ENCODE measurements at places on chromosomes 3 and 15.

DNA sequence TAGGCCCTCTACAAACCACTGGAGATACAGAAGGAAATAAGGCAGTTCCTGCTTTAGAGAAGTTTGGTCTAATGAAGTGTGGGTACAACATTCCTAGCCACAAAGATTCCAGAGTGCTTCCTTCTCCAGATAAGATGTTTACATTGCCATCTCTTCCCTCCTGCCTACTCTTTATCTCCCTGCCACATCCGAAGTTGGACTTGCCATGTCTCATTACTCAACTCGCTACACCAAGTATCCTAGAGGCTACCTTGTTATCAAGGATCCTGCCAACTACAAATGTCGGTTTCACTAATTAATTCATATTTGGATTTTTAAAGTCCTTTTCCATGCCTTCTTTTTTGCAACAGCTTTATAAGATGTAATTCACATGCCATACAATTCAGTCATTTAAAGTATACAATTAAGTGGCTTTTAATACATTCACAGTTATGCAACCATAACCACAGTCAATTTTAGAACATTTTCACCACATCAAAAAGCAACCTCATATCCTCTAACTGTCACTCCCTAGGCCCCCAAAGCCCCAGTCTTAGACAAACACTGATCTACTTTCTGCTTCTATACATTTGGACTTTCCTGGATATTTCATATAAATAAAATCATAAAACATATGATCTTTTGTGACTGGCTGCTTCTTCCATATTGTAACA is 53.7 kb upstream of the CSTA start:
- DNase-seq = no peak

DNA sequence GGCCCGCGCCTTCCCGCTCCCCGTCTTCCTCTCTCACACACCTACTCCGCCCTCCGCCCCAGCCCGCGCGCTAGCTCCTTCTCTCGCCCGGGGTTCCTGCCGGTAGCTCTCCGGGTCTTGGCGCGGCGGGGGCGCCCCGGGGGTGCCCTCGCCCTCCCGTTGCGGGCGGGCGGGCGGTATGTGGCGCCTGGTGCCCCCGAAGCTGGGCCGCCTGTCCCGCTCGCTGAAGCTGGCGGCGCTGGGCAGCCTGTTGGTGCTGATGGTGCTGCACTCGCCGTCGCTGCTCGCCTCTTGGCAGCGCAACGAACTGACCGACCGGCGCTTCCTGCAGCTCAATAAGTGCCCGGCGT is 507 bp downstream of the DIPK2A start:
- DNase-seq = no peak

GRCh38 chr15:96207377-96208006 is 123.0 kb upstream of the NR2F2 start:
- DNase-seq = no peak

DNA sequence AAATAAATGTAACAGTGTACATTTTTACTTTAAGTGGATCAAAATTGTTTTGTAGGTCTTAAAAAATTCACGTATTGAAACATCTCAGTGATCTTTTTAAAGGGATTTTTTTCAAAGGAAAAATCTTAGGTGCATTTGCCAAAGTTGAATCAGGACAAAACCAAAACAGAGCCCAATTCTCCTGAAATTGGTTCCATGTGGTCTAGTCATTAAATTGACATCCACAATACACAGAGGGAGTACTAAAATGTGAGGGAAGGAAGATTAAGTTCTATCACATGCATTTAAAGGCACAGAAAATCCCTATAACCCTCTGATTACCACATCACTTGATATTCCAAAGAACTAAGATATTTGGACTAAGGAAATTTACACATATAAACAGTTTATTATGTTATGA is 39.3 kb upstream of the HDC start:
- no peak for DNase-seq

- DNase-seq = no peak
Measured at GRCh38 chr3:43525386-43525785, 96.4 kb downstream of the ANO10 start.

DNA sequence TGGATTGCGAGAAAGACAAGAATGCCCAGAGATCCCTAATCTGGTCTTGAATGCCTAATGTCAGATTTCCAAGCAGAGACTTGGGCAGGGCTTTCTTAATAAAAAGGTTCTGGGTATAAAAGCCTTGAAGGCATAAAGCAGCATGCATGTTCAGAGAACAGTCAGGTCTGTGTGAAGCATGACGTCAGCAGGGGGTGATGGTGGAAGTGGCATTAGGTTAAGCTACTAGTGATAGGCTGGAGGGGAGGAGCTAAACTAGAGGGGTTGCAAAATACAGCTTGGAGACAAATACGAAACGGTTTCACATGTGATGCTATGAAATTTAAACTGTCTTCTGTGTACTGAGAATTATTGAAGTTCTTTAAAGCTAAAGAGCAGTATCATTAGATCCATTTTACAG is 125.6 kb downstream of the VPS8 start:
- no peak for DNase-seq

GRCh38 chr15:37086521-37086920 is 13.8 kb downstream of the MEIS2 start:
- DNase-seq = no peak

DNA sequence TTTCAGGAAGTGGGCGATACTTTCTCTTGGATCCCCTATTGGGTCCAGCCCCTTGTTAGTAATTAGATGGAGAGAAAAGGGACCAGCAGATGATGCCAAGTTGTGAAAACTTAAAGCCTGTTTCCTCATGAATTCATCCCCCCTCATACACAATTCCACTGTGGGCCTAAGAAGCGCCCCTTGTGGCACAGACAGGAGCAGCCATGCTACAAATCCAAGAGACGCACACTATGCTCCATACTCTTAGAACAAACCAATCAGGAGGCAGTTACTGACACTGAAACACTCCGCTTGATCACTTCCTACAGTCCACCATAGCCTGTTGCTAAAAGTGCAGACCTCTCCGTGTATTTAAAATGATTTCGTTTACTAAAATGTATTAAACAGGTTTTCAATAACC is 111.3 kb upstream of the ARRDC4 start:
- no peak for DNase-seq

GRCh38 chr15:88382482-88382983 is 84.7 kb downstream of the MRPL46 start:
- no peak for DNase-seq

- no peak for DNase-seq
Measured at GRCh38 chr3:102904629-102905028, 469.8 kb downstream of the ZPLD1 start.

DNA sequence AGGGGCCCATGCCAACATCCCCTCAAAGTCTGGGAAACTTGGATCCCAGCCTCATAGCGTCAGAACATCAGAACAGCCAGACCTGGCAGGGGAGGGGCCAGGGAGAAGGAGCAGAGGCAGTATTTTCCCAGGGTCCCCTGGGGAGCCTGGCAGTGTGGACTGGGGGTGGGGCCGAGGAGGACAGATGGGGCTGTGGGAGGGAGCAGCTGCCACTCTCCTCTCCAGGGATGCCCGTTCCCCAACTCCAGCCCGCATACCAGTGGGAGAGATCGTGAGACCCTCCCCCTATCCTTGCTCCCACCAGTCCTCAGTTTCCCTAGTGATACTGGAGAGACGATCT is 6.5 kb upstream of the DNAJB8 start:
- no peak for DNase-seq

DNA sequence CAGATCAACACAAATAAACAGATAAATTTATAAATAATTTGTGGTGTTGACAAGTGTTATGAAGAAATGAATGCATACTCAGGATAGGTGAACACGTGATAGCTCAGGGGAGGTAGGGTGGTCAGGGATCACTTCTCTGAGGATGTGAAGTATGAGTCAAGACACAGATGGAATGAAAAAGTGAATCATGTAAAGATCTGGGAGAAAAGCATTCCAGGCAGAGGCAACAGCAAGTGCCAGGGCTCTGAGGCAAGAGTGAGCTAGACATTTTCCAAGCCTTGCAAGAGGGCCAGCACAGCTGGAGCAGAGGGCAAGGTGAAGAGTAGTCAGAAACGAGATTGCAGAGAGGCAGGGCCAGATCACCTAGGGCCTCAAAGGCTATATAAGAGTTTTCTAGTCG is 177.8 kb downstream of the WNT5A start:
- DNase-seq = no peak

DNA sequence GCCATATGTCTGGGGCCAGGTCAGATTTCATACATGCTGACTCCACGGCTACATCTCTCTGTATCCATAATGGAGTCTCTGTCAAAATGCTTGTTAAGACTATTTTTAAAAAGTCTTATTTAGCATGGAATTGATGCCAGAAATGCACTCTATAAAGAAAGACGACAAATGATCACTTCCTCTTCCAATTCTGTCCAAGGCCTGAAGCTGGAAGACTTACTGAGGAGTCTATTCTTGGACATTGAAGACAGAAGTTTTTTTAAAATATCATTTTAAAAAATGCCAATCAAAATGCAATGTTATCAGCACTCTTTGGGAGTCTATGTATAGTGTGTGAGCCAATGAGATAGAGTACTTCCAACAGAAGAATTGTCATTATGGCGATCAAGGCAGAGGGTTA is 27.9 kb upstream of the NMNAT3 start:
- no peak for DNase-seq

DNA sequence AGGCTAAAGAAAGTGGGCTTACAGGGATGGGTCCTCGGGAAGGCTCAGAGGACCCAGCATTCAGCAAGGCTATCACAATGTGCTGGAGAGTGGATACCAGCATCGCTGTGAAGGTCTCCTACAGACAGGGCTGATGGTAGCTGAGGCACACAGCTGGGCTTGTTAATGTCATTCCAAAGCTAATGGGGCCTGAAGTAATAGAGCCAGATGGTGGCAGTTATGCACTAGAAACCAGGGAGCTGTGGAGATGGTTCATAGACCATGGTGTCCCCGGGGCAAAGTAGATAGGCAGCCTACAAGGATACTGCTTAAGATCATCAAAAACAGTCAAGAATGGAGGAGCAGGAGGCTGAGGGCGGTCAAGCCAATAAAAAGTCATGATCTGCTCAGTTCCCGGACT is 24.8 kb upstream of the BOC start:
- no peak for DNase-seq

- no peak for DNase-seq
Measured at GRCh38 chr3:142035308-142035922, 113.9 kb downstream of the TFDP2 start.

All from activated naive CD4-positive, alpha-beta T cell (primary cell).